ENCODE measurements at places on chromosomes 12 and 14.
A peak's percentile ranks its signal among the peaks of the same experiment; 100 is the strongest.

- peak; percentile 52 for DNase-seq
Observed at GRCh38 chr12:89306827-89307473, 45.4 kb downstream of the DUSP6 start.

- no peak for DNase-seq
Observed at GRCh38 chr12:76240281-76240680, 107.9 kb downstream of the BBS10 start.

- DNase-seq = no peak
Observed at GRCh38 chr12:96456265-96456974, 33.0 kb upstream of the CFAP54 start.

GRCh38 chr12:131867891-131868675 lies 26.3 kb upstream of the ULK1 start:
- no peak for DNase-seq

GRCh38 chr12:29048787-29049186 lies 100.3 kb upstream of the FAR2 start:
- no peak for DNase-seq

DNA sequence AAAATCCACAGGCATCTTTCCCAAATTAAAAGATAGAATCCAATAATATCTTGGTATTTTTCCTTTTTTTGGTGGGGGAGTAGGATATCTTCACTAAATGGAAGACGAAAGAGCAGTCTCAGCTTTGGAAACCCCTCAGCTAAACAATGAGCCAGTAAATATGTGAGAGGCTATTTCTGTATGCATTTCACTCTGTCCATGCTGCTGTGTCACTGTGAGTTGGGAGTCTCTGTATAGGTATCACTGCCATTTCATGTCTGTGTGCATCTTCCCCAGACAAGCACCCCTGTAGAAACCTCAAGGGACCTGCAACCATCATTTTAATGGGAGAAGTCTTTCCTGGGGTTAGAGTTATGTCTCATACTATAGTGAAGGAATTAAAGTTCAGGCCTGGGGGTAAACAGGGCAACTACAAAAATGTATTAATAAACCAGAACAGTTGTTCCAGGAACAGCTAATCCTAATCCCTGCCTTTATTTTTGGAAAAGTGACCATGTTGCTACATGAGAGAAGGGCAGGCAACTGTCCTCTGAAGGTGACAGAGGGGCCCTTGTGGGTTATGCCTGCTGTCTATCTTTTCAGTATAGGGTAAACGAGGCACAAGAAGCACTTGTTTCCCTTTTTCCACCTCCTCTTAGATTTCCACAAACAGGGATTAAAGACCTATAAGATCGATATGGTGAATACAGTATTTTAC lies 11.3 kb upstream of the STAC3 start:
- DNase-seq = no peak

GRCh38 chr12:19588951-19589350 lies 149.7 kb downstream of the AEBP2 start:
- DNase-seq = no peak

- DNase-seq = no peak
Observed at GRCh38 chr12:101607894-101608293, 13.1 kb downstream of the MYBPC1 start.

DNA sequence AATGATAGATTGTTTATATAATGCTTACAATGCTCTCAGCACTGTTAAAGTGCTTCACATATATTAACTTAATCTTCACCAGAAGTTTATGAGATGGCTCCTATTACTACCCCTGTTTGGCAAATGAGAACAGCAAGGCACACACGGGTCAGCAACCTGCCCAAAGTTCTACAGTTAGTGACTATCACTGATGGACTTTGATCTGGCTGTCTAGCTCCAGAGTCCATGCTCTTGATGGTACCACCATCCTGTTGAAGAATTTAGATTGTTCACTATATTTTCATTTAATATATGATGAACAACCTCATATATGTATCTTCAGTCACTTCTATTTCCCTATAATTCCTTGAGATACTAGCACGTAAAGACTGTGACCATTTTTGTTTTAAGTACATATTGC lies 10.6 kb downstream of the GLIPR1 start:
- DNase-seq = no peak

GRCh38 chr12:76820888-76821482 lies 57.1 kb downstream of the ZDHHC17 start:
- DNase-seq = peak; percentile 9

DNA sequence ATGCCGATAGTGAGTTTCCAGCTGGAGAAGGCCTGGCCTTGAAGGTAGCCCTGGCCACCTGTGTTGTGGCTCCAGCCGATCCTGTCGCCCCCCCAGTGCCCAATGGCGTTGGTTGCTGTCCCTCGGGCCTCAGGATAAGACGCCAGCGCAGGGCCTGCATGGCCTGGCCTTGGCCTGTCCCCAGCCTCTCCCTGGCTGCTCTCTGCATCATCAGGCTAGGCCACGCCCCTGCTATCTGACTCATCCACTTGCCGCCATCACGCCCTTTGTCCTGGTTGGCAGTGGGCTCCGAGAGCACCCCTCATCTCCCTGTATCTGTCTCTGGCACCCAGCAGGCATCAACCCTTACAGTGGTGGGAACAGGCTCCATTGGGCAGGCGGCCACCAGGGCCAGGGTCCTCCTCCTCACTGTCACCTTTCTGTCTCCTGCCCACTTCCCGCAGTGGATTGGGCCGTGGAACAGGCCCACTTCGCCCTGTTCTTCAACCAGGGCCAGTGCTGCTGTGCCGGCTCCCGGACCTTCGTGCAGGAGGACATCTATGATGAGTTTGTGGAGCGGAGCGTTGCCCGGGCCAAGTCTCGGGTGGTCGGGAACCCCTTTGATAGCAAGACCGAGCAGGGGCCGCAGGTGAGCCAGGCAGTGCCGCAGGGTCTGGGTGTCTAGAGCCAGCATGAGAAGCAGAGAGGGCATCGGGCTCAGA lies 25.6 kb downstream of the ALDH2 start:
- DNase-seq = no peak

GRCh38 chr14:30468354-30468753 lies 90.6 kb upstream of the G2E3 start:
- DNase-seq = no peak

GRCh38 chr14:95407354-95407753 lies 87.6 kb upstream of the CLMN start:
- no peak for DNase-seq
